ENCODE measurements at places on chromosomes 3 and 15.

DNA sequence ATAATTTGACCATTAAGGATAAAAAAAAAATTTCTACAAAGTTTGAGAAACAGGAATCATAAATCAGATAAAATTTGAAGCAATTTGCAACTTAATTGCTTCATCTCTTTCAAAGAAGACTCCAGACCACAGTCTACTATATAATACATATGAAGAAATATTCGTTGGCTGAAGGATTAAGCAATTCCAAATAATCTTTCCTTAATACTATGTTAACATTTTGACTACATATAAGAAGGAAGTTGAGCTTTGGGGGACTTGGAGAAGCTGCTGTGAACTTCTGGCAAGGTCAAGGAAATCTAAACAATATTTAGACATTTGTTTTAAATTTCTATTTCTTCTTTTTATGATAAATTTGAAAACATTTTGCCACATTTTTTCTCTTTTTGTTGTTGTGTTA lies 13.5 kb upstream of the GABRR3 start:
- DNase-seq = no peak

DNA sequence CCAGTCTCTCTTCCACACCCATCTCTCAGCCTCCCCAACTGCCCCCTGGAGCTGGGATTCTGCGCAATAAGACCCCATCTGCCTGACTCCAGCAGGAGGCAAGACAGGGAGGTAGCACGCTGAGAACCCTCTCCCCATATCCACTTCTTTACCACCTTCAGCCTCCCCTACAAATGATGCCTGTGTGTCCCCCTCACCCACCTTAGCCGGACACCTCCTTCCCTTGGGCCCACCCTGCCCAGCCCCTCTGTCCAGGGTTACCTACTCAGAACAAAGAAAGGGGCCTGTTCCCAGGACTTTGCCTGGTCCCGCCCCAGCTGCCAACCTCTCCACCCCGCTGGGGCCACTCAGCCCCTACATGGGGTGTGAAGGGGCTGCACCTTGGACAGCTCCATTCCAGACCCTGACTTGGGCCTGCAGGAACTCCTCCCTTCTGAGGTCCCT lies 40.8 kb upstream of the ATP2B2 start:
- peak; percentile 60 for DNase-seq

- DNase-seq = no peak
These were observed 21.0 kb upstream of the RPL32 start for GRCh38 chr3:12862387-12862786.

- no peak for DNase-seq
These were observed 93.5 kb downstream of the WDR72 start for GRCh38 chr15:53665930-53666329.

DNA sequence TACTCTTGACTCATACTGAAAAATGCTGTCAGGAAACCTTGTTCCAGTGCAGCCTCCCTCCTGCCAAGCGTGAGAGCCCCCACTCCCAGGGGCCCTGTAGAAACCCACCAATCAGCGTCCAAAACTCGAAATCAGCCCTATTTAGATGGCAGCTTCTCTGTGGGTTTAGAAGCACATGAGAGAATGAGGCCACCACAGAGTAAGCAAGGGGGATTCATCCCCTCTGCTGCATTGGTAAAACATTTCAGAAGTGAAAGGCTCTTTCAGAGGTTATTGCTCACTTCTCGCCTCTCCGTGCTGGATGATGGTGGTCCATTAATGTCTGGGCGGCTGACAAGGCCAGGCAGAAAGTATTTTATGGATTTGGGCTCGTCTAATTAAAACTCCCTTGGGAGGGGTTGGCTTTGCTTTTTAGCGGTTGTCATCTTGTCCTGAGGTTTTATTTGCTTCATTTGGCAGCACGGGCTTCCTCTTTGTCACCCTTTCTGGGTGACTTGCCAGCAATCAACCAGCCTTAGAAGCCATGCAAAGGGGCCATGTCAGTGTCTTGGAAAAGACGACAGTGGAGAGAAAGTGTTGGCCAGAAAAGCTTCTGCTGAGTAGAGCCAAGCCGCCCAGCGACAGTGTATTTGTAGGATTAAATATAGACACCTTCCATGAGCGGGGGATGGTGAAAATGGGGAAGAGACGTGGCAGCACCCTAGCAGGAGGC lies 145.5 kb downstream of the ATP10A start:
- no peak for DNase-seq

GRCh38 chr15:33580526-33580925 lies 269.8 kb downstream of the RYR3 start:
- no peak for DNase-seq

GRCh38 chr15:80403712-80404056 lies 498 bp upstream of the ARNT2 start:
- peak; percentile 73 for DNase-seq

GRCh38 chr3:188194332-188194731 lies 40.4 kb downstream of the LPP start:
- DNase-seq = no peak

DNA sequence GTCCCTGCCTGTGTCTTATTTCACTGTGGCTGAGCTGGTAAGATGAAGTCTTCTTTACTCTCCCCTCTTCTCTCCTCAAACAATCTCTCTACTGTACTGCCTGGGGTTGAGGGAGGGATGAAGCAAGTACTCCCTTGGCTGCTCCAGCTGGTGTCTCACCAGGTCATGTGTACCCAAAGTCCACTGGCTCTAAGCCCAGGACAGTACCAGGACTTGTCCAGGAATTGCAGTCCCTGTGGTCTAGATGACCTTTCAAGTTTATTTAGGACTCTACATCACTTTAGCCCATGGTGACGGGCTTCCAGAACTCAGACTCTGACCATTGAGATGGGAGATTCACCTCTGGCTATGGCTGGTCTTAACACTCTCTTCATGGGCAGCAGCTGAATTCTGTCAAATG lies 17.5 kb upstream of the SLC27A2 start:
- no peak for DNase-seq

- DNase-seq = no peak
These were observed 245.4 kb downstream of the GBE1 start for GRCh38 chr3:81516042-81516441.

DNA sequence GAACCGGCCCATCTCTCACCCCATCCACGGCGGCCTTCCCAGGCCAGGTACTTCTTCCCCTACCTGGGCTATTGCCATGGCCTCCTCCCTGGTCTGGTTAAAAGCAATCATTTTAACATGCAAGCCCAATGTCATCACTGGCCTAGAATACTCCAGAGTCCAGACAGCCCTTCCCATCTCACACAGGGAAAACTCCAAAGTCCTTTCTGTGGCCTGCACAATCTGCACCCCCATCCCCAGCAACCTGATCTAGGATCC lies 45.8 kb upstream of the SLCO2A1 start:
- no peak for DNase-seq

- no peak for DNase-seq
These were observed 46.4 kb downstream of the ST3GAL6 start for GRCh38 chr3:98809557-98809956.

- DNase-seq = no peak
These were observed 29.5 kb downstream of the P2RY14 start for GRCh38 chr3:151248772-151249337.

- DNase-seq = no peak
These were observed 3.6 kb downstream of the TAGLN3 start for GRCh38 chr3:112002096-112002971.

DNA sequence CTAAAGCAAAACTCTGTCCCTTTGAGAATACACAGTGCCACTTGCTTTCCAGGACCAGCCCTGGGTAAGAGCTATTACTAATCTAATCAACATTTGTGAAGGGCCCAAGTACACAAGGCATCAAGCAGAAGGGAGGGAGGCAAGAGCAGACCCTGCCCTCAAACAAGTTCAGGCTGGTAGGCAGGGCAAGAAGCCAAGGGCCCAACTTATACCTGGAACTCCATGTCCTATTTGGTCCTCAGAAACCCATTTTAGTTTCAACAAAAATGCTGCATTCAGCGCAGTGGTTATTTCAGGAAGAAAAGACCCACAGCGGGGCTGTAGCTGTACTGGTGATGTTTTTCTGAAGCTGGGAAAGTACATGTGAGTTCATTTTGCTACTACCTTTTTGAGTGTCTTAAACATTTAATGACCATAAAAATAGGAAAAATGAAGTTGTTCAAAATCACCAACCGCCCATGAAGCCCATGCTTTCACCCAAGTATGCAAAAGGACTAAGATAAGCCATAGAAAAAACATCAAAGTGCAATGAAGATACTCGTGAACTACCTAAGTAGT lies 2.8 kb downstream of the RPS17 start:
- no peak for DNase-seq

DNA sequence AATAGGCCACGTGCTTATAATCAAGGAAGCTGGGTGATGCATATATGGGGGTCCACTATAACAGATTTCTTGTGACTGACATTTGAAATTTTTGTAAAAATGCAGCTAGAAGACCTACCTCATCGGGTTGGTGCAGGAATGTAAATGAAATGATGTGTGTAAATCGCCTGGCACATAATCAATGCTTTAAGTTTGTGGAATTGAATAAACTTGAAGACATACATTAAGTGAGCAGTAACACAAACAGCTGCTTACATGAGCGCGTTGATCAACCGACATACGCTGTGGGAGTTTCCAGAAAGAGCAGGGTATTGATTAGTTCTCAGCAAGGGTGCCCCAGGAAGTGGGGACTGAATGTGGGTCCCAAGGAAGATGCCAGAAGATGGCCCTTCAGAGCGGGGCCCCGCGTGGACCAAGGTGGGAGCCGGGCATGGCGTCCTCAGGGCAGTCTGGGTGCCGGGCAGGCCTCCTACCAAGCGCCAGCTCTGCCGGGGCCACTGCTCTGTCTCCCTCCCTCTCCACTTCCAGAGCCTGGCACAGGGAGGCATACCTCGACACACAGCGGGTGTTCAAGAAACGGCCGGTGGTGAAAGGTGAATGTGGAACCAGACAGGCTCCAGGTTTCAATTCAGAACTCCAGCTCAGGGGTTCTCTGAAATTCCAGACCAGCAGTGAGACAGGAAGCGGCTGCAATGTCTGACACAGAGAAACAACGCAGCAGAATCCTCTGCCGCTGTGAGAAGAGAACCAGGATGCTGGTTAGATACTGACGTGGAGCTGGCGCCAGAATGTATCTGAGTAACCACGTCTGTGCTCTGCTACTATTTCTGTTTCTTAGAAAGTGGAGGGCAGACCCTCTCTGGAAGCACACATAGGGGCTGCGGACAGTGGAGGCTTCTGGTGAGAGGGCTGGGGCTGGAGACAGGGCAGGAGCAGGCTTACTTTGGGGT lies 12.6 kb downstream of the BFSP2 start:
- DNase-seq = no peak

GRCh38 chr3:98786364-98787006 lies 23.3 kb downstream of the ST3GAL6 start:
- no peak for DNase-seq

DNA sequence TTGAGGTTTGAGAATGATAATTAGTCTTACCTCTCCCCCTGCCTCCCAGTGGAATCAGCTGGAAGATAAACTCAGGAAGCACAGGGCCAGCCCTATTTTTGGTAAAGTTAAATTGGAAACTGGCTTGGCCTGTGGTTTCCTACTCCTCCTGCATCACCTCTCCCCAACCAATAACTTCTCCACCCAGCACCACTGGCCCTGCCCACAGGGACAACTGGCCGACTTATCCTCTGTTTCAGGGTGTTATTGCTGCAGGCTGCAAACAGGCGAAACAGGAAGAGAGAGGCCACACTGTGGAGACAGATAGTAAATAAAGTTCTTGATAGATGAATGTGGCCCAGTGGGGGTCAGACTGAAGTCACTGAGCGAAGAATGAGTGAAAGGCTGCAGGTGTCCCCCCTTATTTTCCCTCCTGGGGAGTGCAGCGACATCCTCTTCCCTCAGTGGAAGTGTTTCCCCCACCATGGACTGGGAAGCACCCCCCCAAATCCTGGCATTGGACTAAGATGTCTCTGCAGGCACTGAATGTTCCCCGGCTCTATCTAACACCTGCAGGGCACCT lies 47.1 kb downstream of the PDIA5 start:
- DNase-seq = no peak

- no peak for DNase-seq
These were observed 44.3 kb upstream of the B3GNT5 start for GRCh38 chr3:183208800-183209199.

- DNase-seq = no peak
These were observed 120.0 kb upstream of the ARRDC4 start for GRCh38 chr15:97840501-97840900.
